ENCODE measurements at places on chromosomes 7 and 10.

DNA sequence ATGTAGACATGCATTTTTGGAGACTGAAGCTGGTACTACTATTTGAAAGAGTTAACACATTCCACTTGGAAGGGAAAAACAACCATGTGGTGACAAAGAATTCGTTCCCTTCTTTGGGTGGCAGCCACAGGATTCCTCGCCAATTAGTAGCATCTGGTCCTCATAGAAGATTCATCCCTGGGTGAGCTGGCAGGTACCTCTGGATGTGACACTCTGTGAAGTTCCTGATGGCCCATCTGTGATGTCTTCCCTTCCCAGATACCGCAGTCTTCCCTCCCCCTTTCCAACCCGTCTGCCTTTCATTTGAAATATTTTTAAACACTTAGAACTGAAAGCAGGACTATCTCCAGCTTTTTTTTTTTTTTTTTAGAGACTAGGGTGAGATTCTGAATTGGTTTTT is 569.5 kb downstream of the TYW1 start:
- no peak for DNase-seq

GRCh38 chr10:88158526-88159122 is 295.2 kb downstream of the PTEN start:
- no peak for DNase-seq

GRCh38 chr7:83534488-83534887 is 114.5 kb downstream of the SEMA3E start:
- DNase-seq, result no peak

DNA sequence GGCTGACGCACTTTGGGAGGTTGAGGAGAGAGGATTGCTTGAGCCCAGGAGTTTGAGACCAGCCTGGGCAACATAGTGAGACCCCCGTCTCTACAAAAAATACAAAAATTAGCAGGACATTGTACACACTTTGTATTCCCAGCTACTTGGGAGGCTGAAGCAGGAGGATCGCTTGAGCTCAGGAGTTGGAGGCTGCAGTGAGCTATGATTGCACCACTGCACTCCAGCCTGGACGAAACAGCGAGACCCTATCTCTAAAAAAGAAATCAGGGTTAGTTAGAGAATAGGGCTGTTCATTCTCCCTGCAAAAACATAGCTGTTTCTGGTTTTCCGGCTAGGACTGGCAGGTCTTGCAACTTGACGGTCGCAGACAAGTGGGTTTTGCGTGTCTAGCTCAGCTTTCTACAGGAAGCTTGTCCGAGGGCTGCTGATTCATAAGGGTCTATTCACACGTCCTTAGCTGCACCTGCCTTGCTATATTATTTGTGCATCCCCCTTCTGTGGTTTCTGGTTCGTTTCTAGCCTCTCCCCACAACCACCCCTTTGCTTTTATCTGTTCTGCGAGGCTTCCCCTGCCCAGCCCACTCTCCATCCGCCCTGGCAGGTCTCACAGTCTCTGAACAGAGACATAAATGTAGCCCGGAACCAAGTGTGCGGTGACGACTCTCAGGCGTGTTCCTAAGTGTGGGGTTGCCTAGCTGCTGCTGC is 10.7 kb downstream of the AMZ1 start:
- DNase-seq, result no peak

DNA sequence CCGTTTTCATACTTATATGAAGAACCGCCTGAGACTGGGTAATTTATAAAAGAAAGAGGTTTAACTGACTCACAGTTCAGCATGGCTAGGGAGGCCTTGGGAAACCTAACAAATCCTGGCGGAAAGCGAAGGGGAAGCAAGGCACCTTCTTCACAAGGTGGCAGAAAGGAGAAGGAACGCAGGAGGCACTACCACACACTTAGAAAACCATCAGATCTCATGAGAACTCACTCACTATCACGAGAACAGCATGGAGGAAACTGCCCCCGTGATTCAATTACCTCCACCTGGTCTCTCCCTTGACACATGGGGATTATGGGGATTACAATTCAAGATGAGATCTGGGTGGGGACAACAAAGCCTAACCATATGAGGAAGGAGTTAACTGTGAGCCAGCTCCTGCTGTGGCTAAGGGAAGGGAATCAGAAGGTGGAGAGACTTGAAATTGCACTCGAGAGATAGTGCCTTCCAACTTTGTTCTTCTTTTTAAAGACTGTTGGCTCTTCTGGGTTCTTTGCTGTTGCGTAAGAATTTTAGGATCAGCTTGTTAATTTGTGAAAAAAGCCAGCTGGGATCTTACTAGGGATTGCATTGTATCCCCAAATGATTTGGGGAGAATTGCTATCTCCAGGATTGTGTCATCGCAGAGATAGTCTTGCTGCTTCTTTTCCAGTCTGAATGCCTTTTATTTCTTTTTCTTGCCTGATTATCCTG is 21.0 kb downstream of the OPTN start:
- no peak for DNase-seq

DNA sequence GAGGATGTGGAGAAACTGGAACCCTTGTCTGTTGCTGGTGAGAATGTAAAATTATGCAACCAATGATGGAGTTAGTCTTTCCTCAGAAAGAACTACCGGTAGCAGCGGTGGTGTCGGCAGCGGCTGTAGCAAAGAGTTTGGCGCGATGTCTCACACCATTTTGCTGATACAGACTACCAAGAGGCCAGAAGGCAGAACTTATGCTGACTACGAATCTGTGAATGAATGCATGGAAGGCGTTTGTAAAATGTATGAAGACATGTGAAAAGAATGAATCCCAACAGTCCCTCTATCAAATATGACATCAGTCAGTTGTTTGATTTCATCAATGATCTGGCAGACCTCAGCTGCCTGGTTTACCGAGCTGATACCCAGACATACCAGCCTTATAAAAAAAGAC is 10.6 kb downstream of the CLEC2L start:
- no peak for DNase-seq

DNA sequence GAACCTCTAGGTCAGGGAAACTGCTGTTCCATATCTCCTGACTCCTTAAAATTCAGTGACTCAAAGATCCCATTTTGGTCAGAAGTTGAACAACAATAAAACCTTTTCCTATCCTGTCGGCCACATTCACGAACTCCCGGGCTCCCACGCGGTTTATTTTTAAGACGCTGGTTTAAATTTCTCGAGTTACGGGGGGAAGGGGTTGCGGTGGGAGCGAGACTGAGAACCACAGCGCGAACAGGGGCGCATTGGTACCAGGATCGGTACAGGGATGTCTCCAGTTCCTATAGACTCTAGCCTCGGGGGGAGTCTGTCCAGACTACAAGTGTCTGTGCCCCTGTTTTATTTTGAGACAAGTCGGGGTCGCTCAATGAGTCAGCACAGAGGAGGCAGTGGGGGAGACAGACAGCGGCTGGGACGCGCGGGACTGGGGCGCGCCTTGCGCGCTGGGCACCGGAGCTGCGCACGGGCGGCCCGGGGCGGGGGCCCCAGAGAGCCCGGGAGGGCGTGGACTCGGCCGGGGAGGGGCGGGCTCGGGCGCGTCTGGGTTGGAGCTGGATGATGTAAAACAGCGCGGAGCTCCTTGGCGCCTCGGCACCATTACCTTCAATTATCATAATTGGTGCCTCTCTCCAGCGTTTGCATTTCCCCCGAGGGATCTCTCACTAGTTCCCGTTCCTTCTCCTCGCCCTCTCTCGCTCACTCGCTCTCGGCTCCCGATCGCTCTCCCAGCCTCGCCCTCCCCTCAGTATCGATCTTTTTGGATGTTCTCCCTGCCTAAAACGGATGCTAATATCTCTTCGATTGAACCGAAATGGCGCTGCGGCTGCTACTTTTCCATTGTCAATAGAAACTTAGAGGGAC is 8.7 kb upstream of the BAMBI start:
- no peak for DNase-seq

DNA sequence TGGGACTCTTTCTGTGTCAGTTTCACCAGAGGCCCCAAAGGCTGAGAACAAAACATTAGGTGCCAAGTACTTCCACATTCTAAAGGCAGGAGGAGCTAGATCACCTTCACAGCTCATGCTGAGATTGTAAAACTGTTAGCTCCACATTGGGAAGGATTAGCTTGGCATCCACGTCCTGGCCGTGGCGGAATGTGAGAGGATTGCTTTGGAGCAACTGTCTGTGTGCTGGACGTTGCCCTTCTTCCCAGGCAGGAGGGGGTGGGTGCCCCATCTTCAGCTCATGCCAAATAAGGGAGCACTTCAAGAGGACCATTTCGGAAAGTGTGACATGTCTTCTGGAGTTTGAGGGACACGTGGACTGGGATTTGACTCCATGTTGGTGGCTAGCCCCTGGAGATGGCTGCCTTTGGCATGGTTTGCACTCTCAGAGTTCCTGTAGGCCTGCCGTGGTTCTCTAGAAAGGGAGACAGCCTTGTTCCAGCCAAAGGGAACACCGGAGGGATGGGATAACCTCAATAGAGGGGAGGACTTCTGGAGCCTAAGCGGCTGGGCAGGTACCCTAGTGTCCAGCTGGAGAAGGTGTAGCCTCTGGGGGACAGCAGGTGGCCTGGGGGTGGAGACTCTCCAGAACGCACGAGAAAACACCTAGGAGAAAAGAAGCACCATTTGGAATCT is 19.9 kb upstream of the FMC1 start:
- no peak for DNase-seq

DNA sequence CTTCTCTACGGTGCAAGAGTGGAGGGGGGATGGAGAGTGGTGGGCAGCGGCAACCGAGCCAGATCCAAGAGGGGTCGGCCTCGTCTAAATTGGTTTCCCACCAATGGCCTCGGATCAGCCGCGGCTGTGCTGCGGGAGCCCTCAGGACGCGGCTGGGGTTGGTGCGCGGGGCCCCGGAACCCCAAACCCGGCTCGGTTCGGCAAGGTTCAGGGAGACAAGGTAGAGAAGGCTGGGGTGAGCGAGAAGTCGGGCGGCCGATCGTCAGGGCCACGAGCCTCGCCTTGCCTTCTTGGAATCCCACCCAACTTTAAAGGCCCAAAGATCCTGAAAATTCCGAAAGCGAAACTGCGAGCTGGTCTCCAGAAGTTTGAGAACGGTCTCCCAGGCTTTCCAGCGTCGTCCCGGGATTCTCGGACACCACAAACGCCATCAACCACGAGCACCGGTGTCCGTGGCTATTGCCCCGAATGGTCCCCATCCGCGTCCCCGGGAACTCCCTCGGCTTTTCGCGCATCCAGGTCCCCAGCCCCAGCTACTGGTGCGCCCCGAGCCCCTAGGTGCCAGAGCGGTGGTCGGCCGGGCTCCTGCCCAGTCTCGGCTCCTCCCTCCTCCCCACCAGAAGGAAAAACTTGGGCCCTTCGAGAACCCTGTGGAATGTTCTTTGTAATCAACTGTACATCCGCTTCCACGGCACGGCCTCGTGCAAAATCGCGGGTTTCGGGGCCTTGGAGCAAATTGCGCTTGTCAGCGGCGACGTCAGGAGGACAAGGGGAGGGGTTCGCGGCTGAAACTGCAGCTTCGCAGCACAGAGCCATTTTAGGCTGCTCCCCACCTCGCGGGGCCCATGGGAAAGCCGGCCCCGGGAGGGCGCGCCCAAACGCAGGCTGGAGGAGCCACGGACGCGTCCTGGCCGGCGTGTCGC is 3.2 kb downstream of the SFMBT2 start:
- peak; percentile 74 for DNase-seq

DNA sequence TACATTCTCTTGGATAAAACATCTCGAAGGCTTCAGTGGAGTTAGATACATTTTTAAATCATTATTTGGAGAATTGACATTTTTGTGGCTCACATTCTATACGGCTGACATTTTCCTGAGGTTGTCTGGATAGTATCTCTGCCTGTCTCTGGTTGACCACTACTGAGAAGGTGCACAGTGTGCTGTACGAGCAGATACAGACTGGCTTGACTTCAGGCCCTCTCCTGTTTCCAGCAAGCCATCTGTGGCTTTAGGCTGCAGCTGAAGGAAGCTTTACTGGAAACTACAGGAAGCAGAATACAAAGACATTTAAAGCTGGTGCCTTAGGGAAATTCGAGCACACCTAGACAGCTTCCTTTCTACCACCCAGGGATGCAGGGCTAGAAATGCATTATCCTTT is 39.3 kb upstream of the RSU1 start:
- no peak for DNase-seq

GRCh38 chr7:136953386-136953785 is 84.9 kb downstream of the CHRM2 start:
- DNase-seq, result no peak

DNA sequence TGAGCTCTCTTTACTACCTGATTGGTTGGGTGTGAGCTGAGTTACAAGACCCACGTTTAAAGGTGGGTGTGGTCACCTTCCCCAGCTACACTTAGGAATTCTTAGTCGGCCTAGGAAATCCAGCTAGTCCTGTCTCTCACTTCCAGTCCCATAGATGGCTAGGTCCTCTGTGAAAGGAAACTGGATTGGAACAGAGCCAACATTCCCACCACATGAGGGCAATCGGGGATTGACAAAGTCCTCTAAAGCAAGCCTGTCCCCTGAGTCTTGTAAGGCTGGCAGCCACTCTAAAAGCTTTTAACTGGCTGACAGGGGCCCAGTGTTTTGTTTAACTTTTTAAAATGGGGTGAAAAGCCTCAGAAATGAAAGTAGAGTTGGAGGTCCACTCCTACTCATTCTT is 15.1 kb upstream of the CROT start:
- DNase-seq, result no peak

- DNase-seq, result no peak
Observed at GRCh38 chr7:28487487-28487886, 75.2 kb downstream of the CREB5 start.

DNA sequence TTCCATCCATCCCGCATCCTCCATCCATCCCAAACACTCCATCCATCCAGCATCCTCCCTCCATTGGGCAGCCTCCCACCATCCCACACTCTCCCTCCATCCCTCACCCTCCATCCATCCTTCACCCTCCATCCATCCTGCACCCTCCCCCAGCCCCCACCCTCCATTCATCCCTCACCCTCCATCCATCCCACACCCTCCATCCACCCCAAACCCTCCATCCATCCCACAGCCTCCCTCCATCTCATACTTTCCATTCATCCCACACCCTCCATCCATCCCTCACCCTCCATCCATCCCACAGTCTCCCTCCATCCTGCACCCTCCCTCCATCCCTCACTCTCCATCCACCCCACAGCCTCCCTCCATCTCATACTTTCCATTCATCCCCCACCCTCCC is 60.4 kb downstream of the FOXI2 start:
- DNase-seq, result no peak
